CD4-positive, CD25-positive, alpha-beta regulatory T cell (primary cell): ENCODE measurements at places on chromosomes 16 and 17.
A peak's percentile ranks its signal among the peaks of the same experiment; 100 is the strongest.

GRCh38 chr16:17370223-17370707, 100.5 kb downstream of the XYLT1 start:
- no peak for DNase-seq

DNA sequence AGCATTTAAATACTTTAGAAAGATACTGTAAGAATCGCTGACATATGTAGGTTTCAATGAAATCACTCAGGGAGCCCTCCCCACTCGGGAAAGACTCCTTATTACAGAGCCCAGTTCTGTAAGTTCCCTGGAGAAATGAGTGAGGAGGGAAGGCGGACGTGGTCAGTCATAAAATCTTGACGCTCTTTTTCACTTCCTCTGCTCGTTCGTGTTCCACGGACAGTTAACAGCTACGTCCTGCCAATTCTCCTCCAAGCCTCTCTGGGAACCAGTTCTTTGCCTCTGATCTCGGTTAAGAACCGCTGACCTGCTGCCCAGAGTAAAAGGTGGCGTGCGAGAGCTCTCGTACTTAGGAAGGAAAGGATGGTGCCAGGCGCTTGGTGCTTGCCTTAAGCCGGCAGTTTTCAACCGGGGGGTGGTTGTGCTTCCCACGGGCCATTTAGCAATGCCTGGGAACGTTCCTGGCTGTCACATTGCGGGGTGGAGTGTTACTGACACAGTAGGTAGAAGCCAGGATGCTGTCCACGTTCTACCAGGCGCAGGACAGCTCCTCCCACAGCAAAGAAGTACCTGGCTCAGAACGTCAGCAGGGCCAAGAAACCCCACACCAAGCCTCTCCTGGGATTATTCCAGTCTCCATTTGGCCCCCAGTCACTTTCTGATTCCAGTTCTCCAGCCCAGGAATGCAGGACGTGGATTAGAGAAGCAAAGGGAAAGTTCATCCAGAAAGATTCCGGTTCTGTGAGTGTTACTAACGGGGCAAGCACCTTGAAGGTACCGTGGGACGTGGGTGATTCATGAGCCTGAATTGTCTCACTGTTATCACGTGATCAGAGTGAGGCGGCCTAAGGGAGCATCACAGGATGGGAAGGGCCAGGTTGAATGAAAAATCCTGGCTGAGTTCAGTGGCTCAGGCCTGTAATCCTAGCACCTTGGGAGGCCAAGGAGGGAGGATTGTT, 87.7 kb downstream of the MRM3 start:
- DNase-seq = no peak

- DNase-seq = peak; percentile 67
Observed at GRCh38 chr17:68255731-68256538, 8.1 kb downstream of the AMZ2 start.

- DNase-seq = no peak
Observed at GRCh38 chr16:64089697-64090096, 1032.2 kb downstream of the CDH11 start.

DNA sequence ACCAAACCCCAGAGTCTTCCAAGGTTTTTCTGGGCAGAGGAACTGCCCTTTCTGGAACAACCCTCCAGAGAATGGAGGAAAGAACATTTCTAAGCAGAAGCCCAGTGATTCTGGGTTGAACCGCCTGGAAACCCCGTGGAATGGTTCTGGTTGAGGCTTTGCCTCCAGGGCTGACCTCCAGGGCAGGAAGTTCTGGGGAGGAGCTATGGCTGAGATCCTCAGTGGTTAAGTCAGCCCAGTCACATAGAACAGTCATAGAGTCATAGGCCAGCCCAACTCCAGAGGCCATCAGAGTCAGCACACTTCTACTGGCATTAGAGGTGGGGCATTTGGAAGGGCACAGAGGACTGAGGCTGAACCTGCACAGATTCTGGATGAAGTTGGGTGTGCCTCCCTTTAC, 65.9 kb downstream of the SPACA3 start:
- no peak for DNase-seq

DNA sequence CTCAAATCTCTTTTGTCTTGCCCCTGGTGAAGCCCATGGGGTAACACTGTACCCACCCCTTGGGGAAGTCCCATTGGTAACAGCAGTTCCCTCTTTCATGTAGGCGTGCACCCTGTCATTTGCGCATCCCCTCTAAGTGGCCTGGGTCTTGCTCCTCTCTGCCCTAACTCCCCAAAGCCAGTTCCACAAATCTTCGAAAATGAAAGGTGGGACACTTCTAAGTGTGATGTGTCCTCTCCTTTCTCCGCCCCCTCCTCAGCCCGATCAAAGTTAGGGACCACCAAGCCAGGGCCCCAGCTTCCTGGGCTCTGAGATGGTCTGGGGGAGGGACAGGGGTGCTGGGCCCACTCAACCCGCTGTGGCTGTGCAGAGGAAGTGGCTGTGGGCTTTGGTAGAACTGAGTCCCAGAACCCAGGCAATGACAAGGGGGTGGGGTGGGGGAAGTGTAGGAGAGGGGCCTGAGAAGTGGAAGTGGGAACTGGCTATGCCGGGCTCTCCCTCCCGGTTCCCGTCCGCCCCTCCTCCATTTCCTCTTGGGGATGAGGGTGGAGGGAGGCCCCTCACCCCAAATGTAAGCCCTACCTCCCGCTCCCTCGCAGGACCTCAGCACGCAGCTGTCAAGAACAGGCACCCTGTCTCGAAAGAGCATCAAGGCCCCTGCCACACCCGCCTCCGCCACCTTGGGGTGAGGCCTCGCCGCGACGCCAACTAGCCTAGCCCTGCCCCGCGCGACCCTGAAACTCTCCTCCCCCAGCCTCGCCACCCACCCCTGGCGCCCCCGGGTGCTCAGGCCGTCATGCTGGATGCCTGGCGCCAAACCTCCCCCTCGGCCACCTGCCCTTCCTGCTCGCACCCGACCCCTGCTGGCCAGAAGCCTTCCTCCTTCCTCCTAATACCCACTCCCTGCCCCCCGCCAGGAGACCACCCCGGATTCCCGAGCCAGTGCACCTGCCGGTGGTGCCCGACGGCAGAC, 8.7 kb downstream of the ABI3 start:
- DNase-seq = no peak

DNA sequence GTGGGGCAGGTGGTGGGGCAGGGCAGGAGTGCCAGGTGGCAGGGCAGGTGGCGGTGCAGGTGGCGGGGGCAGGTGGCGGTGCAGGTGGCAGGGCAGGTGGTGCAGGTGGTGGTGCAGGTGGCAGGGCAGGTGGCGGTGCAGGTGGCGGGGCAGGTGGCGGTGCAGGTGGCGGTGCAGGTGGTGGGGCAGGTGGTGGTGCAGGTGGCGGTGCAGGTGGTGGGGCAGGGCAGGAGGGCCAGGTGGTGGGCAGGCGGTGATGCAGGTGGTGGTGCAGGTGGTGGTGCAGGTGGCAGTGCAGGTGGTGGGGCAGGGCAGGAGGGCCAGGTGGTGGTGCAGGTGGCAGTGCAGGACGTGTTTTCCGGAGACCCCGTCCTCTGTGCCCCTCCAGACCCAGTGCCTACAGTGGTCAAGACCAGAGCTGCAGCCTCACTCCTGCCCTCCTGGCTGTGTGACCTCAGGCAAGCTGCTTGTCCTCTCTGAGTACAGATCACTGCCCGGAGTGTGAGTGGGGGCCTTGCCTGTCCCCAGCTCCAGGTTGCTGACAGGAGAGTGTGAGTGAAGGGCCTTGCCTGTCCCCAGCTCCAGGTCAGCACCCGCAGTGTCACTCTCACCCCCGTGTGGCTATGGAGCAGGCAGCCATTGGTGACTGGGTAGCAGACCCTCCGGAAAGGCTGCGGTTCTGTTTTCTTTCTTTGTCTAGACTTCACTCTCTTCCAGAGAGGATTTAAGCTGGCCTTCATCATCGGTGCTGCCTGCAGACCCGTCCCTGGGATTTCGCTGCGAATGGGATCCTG, 16.1 kb upstream of the NPTX1 start:
- no peak for DNase-seq

DNA sequence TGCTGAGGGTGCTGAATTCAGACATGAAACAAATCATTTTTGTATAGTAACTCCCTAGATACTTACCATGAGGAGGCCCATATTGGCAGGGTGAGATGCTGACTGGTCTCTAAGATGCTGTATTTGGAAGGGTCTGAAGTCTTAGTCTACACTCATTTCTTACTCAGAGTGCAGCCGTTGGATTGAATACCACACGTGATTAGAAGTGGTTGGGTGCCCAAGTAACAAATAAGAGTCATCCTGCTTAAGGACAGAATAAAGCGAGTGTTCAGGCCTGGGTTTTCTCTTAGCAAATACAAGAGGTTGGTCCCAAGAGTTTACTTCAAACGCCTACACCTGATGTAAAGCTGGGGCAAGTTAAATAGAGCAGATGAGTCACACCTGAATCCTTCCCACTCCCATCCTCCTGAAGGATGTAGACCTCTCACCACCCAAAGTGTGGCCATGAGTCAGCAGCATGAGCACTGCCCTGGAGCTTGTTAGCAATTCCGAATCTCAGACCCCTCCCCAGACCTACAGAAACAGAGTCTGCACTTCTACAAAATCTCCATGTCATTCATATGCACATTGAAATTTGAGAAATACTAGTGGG, 284.6 kb upstream of the CDH5 start:
- no peak for DNase-seq

DNA sequence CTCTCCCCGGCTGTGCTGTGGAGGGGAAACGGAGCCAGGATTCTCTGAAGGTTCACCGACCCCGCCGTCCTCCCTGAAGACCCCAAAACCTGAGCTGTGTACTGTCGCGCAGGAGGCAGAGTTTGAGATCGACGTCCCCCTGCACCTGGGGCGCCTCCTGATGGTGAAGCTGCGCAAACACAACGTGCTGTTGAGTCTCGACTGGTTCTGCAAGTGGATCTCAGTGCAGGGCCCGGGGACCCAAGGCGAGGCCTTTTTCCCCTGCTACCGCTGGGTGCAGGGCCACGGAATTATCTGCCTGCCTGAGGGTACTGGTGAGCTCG, 62.6 kb upstream of the TEKT1 start:
- DNase-seq = peak; percentile 26

DNA sequence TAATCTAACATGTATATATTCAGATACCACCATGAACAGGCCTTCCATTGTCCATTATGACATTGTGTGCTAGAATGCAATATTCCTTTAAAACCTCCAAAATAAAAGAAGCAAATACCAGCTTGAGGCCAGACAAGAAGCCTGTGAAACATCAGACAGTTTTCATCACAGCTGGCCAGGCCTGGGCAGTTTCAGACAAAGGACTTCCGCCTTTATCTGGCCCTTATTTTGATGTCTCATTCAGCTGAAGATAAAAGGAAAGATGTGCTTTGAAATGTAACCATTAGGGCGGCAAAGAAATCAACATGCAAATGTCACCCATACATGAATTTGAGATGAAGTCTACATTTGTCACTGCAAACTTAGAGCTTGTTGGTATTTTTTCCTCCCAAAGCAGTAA, 737.5 kb downstream of the KCNJ2 start:
- DNase-seq = no peak

- DNase-seq = no peak
Observed at GRCh38 chr16:85101956-85102630, 10.2 kb downstream of the CIBAR2 start.
